ENCODE measurements at places on chromosomes 12 and 14. TPM values are rescaled to one million over a fixed set of nuclear protein-coding genes. Genes with fewer than 3 reads are reported as not detected.

The WNT1 gene
- total RNA-seq = not detected

The TCL1A gene
- not detected for total RNA-seq

The LHX5 gene
- total RNA-seq = not detected

The INTS13 gene
- 25.3 TPM for total RNA-seq

The EPYC gene
- 0.09 TPM for total RNA-seq

The KRT2 gene
- total RNA-seq = not detected

The TEX22 gene
- total RNA-seq = 0.37 TPM

The MRPS35 gene
- total RNA-seq = 40.7 TPM

The NUAK1 gene
- total RNA-seq = 25.8 TPM

The LRRC43 gene
- total RNA-seq = 2.6 TPM

The CLEC4A gene
- 0.28 TPM for total RNA-seq

The KRT74 gene
- not detected for total RNA-seq

The CACNA1C gene
- 5.0 TPM for total RNA-seq

The SVOP gene
- total RNA-seq = not detected

The SERPINA6 gene
- total RNA-seq = not detected

The SLC8B1 gene
- 17.1 TPM for total RNA-seq

The TRIM9 gene
- total RNA-seq = 0.18 TPM

The LRRC10 gene
- total RNA-seq = not detected

The ASIC1 gene
- 2.1 TPM for total RNA-seq

The CIDEB gene
- 1.8 TPM for total RNA-seq

The RITA1 gene
- 17.7 TPM for total RNA-seq

The SERPINA10 gene
- not detected for total RNA-seq

The C14orf132 gene
- 13.5 TPM for total RNA-seq

The KLRB1 gene
- not detected for total RNA-seq

The TMEM253 gene
- not detected for total RNA-seq

The PLA2G1B gene
- not detected for total RNA-seq

The DLK1 gene
- total RNA-seq = not detected

The CCDC177 gene
- total RNA-seq = under 0.01 TPM

The PLEKHD1 gene
- total RNA-seq = under 0.01 TPM

The LRIG3 gene
- total RNA-seq = 67.7 TPM

The IL31 gene
- not detected for total RNA-seq

The LIN7A gene
- 12.7 TPM for total RNA-seq

The C3AR1 gene
- total RNA-seq = 0.18 TPM

The LMO3 gene
- total RNA-seq = 10.8 TPM

The HNF1A gene
- not detected for total RNA-seq

The MON2 gene
- total RNA-seq = 36.2 TPM

The DBX2 gene
- not detected for total RNA-seq

The CLEC4D gene
- not detected for total RNA-seq

The ESRRB gene
- not detected for total RNA-seq

The FSCB gene
- not detected for total RNA-seq

The ETFRF1 gene
- total RNA-seq = 24.3 TPM

The ZBTB1 gene
- 51.4 TPM for total RNA-seq

The AQP6 gene
- under 0.01 TPM for total RNA-seq

The IRAK3 gene
- 8.1 TPM for total RNA-seq

The KLHDC1 gene
- total RNA-seq = 4.0 TPM

The SDS gene
- not detected for total RNA-seq

The RNASE1 gene
- not detected for total RNA-seq

The SALL2 gene
- total RNA-seq = 1.7 TPM

The USP44 gene
- 13.8 TPM for total RNA-seq

The FOXA1 gene
- total RNA-seq = not detected

The SLC17A8 gene
- total RNA-seq = not detected

The TMEM119 gene
- total RNA-seq = 62.7 TPM

The BATF gene
- not detected for total RNA-seq

The RBP5 gene
- total RNA-seq = not detected

The CLEC14A gene
- total RNA-seq = 3.6 TPM

The PPP1R1A gene
- not detected for total RNA-seq

The CFAP54 gene
- total RNA-seq = 1.4 TPM

The ARHGDIB gene
- 1.1 TPM for total RNA-seq
